ENCODE measurements at places on chromosomes 12 and 14. TPM values are rescaled to one million over a fixed set of nuclear protein-coding genes. Genes with fewer than 3 reads are reported as not detected.

Gene PROX2
- total RNA-seq = not detected

DNA sequence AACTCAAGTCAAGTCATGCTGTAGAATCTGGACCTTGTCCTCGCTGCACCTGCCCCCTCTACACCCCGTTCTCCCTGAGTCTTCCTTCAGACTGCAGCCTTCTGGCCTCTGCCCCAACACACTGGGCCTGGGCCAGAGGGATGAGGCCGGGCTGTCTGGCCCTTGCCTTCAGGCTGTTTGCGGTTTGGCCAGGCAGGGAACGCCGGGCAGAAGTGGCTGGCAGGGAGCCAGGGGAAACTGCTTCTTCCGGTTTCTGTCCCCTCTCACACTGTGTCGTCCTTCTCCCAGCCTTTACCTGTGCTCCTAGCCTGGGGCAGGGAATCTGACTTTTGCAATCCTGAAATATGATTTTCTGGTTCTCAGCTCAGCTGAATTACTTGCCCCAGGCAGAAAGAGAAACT is 13.5 kb downstream of the DGLUCY start:
- peaks cover 6% of the 10 kb centered on the region for H3K4me1 ChIP-seq
- no peak for DNase-seq
- H3K36me3 ChIP-seq = peaks cover 23% of the 10 kb centered on the region
- H3K4me3 ChIP-seq = no peak overlapping the region
- no peaks in the 10 kb centered on the region for H3K27me3 ChIP-seq

DNA sequence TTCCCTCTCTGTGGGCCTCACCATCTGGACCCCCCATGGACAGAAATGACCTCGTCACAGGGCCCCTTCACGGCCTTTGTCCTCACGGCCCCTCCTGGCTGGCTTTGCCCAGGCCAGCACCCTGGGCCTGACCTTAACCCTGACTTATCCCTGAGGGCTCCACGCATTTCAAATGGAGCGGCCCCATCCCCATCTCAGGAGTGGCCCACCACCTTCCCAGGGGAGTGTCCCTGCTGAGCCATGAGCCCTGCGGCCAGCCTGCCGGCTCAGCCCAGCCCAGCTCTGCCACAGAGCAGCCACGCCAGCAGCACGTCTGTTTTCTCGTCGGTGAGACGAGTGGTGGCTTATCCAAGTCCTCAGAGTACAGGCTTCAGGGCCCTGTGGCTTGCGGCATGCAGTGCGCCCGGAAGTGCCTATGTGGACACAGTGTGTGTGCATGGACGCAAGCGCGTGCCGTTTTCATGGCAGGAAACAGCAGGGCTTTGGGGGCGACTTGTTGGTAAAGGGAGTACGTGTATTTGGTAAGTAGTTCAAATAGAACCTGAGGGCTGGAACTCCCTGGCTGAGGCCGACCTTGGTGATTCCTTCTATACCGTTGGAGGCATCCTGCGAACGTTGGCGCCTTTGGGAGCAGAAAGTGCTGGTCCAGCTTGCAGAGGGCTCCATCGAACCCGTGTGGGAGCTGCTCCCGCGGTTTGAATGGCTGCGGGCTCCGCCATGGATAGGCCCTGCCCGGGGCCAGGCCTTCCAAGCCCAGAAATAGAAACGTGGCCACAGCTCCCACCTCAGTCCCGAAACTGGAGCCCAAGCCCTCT is 52.1 kb downstream of the LRCOL1 start:
- H3K36me3 ChIP-seq = peaks cover 10% of the 10 kb centered on the region
- H3K4me3 ChIP-seq = no peak overlapping the region
- DNase-seq = no peak
- peaks cover 24% of the 10 kb centered on the region for H3K4me1 ChIP-seq

DNA sequence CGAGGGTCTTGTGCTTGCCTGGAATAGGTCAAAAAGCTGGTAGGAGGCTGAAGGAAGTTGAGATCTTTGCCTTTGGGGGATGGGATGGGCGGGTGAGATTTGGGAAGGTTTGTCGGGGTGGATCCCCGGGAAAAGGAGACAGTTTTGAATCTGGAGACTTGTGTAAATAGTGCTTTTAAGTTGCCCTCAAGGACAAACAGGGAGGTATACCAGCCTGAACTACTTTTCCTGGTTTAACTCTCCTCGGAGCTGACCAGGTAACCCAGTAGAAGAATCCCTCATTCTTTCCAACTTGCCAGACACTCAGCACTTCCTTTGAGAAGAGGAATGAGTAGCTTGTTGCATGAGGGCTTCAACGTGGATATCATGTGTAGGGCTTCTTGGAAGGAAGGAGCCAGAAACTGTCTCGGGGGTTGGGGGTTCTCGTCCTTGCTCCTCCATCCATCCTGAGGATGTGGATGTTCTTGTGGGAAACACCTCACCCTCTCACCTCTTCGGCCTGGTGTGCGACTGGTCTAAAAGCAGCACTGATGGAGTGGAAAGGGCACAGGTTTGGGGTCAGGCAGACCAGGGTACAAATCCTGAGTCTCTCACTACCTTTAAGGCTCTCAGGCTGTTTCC is 1.9 kb downstream of the TEAD4 start:
- H3K27me3 ChIP-seq = peaks cover 11% of the 10 kb centered on the region
- H3K36me3 ChIP-seq = peaks cover under 1% of the 10 kb centered on the region
- no peak for DNase-seq
- H3K4me1 ChIP-seq = peaks cover 43% of the 10 kb centered on the region
- H3K4me3 ChIP-seq = peak overlapping the region; percentile 70
- peak overlapping the region; percentile 89 for H3K27ac ChIP-seq

- peaks cover 29% of the 10 kb centered on the region for H3K4me1 ChIP-seq
- no peak overlapping the region for H3K27ac ChIP-seq
- H3K36me3 ChIP-seq = peaks cover 8% of the 10 kb centered on the region
- no peak for DNase-seq
- no peaks in the 10 kb centered on the region for H3K27me3 ChIP-seq
Measured at GRCh38 chr12:11880381-11880780, 190.4 kb upstream of the BCL2L14 start.

- no peaks in the 10 kb centered on the region for H3K4me1 ChIP-seq
- no peak overlapping the region for H3K4me3 ChIP-seq
- DNase-seq = no peak
- H3K27me3 ChIP-seq = no peaks in the 10 kb centered on the region
- H3K36me3 ChIP-seq = peaks cover 23% of the 10 kb centered on the region
- H3K27ac ChIP-seq = no peak overlapping the region
Measured at GRCh38 chr14:21199611-21200560, 44.0 kb upstream of the OR5AU1 start.

DNA sequence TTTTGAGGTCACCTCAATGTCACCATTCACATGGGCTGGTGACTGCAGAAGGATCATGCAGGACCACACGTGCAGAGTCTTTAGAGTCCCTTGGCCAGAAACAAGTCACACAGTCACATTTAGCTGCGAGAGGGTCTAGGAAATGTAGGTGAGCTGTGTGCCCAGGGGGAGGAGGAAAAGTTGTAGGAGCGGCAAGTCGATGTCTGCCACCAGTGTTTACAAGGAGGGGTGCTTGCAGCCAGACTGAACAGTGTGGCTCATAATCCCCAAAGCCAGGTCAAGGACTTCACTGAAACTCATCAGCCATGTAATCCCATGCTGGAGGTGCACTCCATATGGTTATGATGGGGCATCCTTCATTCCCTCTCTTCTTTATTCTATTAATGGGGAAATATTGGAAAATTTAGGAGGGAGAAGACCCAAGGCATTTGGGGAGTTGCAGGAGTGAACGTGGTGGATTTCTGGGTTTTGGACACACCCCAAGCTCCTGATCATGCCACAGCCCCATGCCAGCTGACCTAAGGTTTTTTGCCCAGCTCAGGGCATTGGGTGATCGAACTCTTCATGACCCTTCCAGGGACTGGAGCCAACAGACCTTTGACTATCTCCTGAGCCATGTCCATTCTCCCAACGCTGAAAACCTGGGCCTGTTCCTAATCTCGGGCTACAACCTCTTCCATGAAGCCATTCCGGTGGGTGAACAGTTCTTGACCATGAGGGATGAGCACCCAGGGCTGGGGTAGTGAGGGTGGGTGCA is 7.2 kb downstream of the DAO start:
- DNase-seq = no peak
- H3K27me3 ChIP-seq = peaks cover 3% of the 10 kb centered on the region
- no peak overlapping the region for H3K4me3 ChIP-seq

GRCh38 chr14:91219517-91220389 is 24.8 kb downstream of the GPR68 start:
- H3K27me3 ChIP-seq = no peaks in the 10 kb centered on the region
- no peak overlapping the region for H3K4me3 ChIP-seq
- H3K4me1 ChIP-seq = no peaks in the 10 kb centered on the region
- peaks cover 31% of the 10 kb centered on the region for H3K36me3 ChIP-seq
- H3K27ac ChIP-seq = no peak overlapping the region

DNA sequence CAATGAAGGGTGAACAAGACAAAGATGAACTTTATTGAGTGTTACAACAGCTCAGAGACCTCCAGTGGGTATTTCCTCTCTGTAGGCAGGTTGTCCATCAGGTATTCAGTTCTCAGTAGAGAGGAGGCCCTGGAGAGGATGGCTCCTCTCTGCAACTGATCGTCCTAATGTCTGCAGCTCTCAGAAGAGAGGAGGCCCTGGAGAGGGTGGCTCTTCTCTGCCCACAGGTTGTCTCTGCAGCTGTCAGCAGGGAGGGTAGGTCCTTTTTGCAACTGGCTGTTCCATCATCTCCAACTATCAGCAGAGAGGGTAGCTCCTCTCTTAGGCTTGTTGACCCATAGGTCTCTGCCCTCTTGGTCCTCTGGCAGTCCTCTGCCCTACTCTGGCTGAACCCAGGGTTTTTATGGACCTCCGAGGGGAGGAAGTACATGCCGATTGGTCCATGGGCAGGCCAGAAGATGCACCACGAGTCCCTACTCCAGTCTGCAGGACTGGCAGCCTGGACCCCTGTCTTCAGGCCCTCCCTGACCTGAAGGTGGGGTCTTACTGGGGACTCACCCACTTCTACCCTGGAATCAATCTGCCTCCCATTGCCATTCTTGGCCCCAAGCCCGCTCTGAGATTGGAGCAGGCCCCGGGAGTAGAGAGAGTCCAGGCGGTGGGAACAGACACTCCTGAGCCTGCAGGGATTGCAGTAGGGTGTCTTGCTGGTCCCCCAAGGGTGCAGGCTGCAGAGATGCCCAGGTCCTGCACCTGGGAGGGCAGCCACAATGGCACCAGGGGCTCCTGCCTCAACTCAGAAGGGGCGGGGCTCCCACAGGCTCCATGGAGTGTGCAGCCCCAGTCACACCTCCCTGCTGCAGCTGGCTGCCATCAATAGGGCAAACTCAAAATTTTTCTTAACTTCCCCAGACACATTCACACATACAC is 2.3 kb downstream of the TMEM116 start:
- H3K4me1 ChIP-seq = peaks cover 21% of the 10 kb centered on the region
- H3K4me3 ChIP-seq = no peak overlapping the region
- no peak for DNase-seq
- H3K27ac ChIP-seq = no peak overlapping the region
- H3K36me3 ChIP-seq = peaks cover 5% of the 10 kb centered on the region

- H3K4me1 ChIP-seq = peaks cover 52% of the 10 kb centered on the region
- peaks cover 17% of the 10 kb centered on the region for H3K36me3 ChIP-seq
- H3K27me3 ChIP-seq = peaks cover 13% of the 10 kb centered on the region
- peak overlapping the region; percentile 95 for H3K4me3 ChIP-seq
- no peak for DNase-seq
- H3K27ac ChIP-seq = peak overlapping the region; percentile 87
Measured at GRCh38 chr14:22981090-22981875, 1.1 kb downstream of the AJUBA start.

DNA sequence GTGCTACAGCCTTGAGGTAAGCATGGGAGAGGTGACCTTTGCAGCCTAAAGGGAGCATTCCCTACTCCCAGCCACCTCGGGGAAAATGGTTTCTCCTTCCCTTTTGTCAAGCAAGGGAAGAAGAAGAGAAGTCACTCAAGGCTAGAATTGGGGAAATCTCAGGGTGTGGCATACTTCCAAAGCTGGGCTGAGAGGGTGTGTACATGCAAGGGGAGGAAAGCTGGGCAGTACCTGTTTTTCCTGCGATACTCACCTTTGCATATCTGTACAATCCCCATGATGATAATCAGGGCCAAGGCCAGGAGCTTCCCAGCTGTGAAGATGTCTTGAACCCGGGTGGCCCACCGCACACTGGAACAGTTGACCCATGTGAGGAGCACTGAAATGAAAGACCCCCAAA is 23.8 kb upstream of the CEBPE start:
- DNase-seq = no peak
- H3K36me3 ChIP-seq = no peaks in the 10 kb centered on the region

- no peak overlapping the region for H3K27ac ChIP-seq
- no peak for DNase-seq
- peaks cover 3% of the 10 kb centered on the region for H3K27me3 ChIP-seq
- no peaks in the 10 kb centered on the region for H3K4me1 ChIP-seq
- no peaks in the 10 kb centered on the region for H3K36me3 ChIP-seq
Measured at GRCh38 chr14:76277586-76278130, 98.3 kb upstream of the ESRRB start.

GRCh38 chr14:92563359-92563758 is 49.8 kb downstream of the RIN3 start:
- H3K27ac ChIP-seq = peak overlapping the region; percentile 72
- DNase-seq = peak; percentile 83
- no peaks in the 10 kb centered on the region for H3K27me3 ChIP-seq
- H3K36me3 ChIP-seq = peaks cover 45% of the 10 kb centered on the region
- H3K4me1 ChIP-seq = peaks cover 15% of the 10 kb centered on the region

- no peaks in the 10 kb centered on the region for H3K36me3 ChIP-seq
- peaks cover 54% of the 10 kb centered on the region for H3K4me1 ChIP-seq
- peak; percentile 61 for DNase-seq
- peak overlapping the region; percentile 62 for H3K27ac ChIP-seq
- peak overlapping the region; percentile 36 for H3K4me3 ChIP-seq
Measured at GRCh38 chr12:111404362-111405148, 1.2 kb upstream of the SH2B3 start.

Gene AGAP2
- 3.2 TPM for total RNA-seq

DNA sequence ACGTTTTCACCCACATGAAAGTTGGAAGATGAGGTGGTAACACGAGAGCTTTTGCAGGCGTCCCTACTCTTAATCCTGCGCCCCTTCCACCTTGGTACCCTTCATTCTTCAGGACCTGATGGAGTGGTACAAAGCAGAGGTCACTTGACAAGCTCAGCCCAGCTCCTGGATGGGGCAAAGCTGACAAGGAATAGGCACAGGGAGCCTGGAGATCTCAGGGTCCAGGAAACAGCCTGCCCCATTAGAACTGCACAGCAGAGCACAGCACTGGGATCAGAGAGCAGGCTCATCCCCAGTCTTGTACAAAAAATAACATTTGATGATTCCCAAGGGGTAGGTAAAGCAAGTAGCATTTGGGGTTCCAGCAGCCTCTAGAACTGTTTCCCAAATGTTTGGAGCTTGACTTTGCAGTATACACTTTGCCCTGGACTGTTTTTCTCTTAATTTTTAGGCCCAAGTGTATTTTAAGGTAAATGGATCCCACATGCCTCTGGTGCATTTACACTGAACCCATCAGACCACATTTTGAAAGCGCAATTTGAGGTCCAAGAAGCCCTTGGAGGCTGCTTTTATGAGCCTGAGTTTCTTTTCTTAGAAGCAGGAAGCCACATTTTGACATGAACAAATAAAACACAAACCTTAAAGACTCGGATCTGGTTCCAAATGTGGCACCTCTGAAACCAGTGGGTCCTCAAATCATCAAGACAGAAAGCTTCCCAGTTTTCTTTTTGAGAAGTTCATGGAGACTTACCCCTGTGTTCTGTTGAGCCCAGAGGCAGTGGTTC is 633 bp downstream of the TC2N start:
- DNase-seq = no peak
- no peaks in the 10 kb centered on the region for H3K27me3 ChIP-seq
- H3K27ac ChIP-seq = no peak overlapping the region
- H3K4me3 ChIP-seq = no peak overlapping the region
- H3K4me1 ChIP-seq = peaks cover under 1% of the 10 kb centered on the region
- H3K36me3 ChIP-seq = peaks cover 28% of the 10 kb centered on the region

Measured in muscle of leg (tissue), 16 donors.